D341Med (cell line): ENCODE measurements at places on chromosomes 7 and 10.

DNA sequence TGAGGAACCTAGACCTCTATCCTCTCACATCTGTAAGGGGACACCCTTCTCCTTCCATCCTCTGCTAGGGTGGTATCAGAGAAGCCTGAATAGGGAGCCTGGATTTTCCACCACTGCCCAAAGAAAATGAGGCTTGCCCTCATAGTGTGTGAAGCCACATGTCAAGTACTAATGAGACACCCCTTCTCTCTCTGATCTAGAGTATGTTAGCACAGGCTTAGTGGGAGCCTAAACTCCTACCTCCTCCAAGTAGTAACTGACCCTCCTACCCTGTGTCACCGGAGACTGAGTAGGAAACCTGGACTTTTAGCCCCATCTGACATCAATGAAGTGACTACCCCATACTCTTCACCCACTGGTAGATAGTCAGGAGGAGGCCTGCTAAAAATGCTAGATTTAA lies 65.6 kb downstream of the PHYHIPL start:
- DNase-seq = no peak

- no peak for DNase-seq
These were observed 102.5 kb upstream of the RPA3 start for GRCh38 chr7:7820939-7821338.

- DNase-seq = no peak
These were observed 112.1 kb downstream of the COL13A1 start for GRCh38 chr10:69913606-69914382.

- no peak for DNase-seq
These were observed 121.6 kb downstream of the ALOX5 start for GRCh38 chr10:45495438-45496152.

GRCh38 chr10:49298983-49299815 lies at the start of gene C10orf71:
C10orf71 (plus strand) TSS chr10:49299170; CDS start chr10:49322546, 23,376 bp downstream.
- no peak for DNase-seq

DNA sequence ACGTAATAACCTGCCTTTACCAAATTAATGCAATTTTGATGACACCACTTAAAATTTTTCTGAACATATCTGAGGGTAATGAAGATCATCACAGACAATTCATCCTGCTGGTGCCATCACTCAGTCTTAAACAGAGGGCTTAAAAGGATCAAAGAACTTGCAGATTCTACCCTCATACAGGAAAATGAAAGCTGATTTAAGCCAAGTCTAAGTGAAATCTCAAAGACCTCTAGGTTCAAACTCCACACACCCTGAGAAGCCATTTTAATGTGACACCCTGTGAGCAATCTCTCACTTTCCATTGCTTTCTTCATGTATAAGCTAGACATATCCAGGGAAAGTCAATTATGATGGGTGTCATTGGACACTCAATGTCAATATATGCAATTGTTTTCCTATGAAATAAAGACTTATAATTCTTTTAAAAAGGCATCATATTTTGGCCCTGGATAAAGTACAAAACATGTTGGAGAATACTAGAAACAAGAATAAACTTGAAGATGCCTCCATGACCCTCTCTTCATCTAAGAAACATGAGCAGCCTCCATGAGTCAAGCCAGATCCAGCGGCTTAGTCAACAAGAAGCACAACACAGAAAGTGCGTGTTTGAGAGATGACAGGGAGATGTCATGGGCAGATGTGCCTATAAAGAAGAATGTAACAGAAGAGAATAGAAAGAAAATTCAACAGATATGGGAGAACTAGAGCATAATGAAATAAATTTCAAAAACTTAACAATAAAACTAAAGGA lies 291.9 kb downstream of the PARD3 start:
- no peak for DNase-seq

GRCh38 chr10:97532935-97533671 lies 34.4 kb downstream of the UBTD1 start:
- DNase-seq = no peak

- DNase-seq = peak; percentile 9
These were observed 31.0 kb downstream of the ZNF775 start for GRCh38 chr7:150410131-150410530.

DNA sequence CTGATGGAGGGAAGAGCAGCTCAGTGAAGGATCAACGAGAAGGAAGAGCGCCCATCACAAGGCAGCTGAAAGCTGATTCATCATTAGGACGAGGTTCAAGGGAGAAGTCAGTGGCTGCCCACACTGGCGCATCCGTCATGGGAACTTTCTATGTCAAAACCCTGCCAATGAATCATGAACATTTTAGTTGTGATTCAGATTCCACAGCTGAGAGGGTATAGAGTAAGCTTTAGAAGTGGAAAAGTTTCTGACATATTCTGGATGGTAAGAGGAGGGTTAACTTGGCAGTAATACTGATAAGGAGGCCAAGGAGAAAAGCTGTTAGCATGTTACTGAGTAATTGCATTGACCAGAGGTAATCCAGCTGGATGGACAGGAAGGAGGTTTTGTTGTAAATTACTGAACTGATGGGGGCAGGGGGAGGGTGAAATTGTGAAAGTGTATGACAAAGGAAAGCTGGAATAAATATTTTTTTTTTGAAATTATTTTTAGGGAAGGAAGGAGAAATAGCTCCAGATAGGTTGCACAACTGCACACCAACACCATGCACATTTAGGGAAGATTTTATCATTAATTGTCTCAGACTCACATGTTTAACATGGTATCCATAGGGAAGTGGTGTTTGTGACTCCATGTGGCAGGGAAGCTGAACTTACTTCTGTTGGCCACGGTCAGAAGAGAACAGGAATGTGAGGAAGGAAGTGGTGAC lies 78.3 kb upstream of the NRP1 start:
- no peak for DNase-seq

DNA sequence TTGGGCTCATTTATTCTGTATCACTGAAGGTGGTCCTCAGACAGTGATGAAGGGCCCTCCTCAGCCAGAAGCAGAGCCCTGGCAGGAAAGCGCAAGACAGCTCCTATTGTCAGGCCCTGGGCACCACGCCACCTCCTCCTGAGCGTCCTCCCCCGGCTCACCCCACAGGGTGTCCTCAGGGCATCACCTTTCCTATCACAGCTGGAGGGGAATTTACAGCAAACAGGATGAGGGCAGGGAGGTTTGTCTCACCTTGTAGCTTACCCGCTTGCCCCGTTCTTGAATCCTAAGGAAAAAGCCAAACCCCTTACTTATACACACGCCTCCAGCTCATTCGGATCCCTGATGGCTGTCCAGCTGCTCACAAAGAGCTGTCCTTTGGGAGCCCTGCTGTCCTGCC lies 50.2 kb upstream of the LANCL2 start:
- no peak for DNase-seq

GRCh38 chr10:132615341-132616169 lies 78.0 kb downstream of the INPP5A start:
- DNase-seq = no peak

DNA sequence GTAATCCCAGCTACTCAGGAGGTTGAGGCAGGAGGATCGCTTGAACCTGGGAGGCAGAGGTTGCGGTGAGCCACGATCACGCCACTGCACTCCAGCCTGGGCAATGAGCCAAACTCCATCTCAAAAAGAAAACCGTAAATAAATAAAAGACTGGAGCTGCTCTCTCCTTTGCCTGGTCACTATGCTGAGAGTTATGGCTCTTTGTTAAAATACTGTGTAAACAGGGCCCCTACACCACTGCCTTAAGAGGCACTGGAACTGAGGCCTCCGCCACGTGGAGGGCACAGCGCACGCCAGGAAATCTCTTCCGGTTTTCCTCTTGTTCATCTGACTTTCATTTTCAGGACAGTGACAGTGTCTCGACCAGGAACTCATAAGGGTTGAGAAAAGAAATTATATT lies 123.3 kb downstream of the PAXIP1 start:
- DNase-seq = no peak

- DNase-seq = no peak
These were observed 54.2 kb upstream of the CDCA7L start for GRCh38 chr7:21999896-22000295.

- no peak for DNase-seq
These were observed 33.8 kb downstream of the SPAG6 start for GRCh38 chr10:22379059-22379458.
